ENCODE measurements at places on chromosomes 1 and 21.

DNA sequence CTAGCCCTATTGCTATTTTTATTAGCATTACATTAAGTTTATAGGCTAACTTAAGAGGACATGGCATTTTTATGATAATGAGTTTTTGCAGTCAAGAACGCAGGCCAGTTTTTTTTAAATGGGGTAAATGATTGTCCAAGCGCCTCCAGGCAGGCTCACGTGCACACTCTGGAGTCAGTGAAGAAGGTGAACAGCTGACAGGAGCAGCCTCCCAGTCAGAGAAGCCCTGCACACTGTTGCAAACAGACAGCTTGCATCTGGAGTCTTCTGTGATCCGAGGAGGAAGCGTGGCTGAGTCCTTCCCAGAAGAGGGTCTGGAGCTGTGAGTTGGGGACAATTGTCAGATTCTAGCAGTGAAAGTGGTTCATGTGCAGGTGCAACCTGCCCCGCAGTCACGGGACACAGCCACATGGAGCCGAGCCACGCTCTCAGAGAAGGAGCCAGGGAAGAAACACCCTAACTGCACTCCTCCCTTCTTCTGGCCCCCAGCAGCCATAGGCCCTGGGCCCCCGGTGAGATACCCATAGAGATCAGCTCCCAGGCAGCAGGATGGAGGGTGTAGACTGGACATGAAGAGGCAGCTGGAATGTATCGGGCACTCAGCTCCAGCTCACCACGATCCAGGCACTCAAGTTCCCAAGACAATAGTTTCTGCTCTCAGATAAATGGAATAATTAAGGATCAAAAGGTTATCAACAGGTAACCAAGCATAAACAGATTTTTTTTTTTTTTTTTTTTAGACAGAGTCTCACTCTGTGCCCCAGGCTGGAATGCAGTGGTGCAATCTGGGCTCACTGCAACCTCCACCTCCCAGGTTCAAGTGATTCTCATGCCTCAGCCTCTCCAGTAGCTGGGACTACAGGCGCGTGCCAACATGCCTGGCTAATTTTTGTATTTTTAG is 26.4 kb downstream of the CAPN2 start:
- no peak for DNase-seq

DNA sequence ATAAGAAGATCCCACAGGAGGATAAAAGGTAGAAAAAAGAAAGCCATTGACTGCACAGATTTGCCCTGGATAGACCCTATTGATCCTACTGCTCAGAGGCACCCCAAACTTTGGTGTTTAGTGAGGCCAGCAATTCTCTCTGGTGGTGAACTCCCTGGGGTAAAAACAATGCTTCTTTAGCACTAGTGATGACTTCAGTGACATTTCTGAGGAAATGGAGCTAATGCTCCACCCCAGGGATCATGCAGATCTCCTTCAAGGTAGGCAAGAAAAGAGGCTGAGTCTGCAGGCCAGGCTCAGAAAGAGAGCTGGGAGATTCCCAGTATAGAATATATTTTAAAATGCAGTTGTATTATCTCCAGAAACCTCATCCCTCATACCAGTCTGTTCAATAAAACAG is 140.3 kb downstream of the LMX1A start:
- DNase-seq, result no peak

DNA sequence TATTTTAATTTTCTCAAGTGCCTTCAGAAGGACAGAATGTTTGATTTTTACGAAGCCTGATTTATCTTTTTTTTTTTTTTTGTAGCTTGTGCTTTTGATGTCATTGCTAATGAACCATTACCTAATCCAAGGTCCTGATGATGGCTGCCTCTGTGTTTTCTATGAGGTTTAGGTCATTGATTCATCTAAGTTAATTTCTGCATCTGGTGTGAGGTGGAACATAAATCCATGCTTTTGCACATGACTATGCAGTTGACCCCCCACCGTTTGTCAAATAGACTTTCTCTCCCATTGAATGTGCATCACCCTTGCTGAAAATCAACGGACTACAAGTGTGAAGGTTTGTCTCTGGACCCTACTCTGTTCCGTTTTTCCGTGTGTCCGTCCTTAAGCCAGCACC is 50.5 kb downstream of the COL6A1 start:
- no peak for DNase-seq

- no peak for DNase-seq
These were observed 108.3 kb downstream of the ETS2 start for GRCh38 chr21:38913893-38914527.

DNA sequence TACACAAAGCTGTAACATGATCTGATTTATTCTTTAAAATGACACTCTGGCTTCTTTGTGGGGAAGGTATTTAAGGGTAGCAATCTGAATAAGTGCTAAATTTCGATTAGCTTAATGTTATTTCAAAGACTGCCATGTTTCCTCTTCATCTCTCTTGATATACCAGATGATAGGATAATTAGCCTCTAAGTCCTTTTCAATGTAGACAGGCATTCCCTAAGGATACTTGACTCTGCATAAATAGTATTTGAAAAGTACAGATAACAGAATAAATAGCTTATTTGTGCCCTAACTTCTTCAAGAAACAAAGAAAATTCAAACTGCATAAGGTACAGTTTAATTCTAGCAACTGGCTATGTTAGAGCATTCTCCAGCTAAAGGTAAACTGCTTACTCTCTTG is 46.2 kb downstream of the ARHGAP29 start:
- DNase-seq, result no peak

DNA sequence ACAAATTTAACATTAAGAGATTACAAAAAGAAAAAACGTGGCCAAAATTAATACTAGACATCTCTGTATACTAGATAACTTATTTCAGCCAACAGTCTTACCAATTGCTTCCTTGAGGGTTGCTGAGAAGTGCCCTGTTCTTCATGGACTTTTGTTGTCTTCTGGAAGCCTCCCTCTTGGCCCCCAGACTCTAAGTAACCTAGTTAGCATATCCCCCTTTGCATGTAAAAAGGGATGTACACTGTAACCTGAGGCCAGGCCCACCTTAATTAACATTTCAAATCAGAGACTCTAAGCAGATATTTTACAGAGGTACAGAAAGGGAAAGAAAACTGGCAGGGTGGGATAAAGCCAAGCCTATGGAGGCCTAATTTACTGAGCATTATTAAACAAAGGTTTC is 1047.3 kb downstream of the ADGRL2 start:
- no peak for DNase-seq

DNA sequence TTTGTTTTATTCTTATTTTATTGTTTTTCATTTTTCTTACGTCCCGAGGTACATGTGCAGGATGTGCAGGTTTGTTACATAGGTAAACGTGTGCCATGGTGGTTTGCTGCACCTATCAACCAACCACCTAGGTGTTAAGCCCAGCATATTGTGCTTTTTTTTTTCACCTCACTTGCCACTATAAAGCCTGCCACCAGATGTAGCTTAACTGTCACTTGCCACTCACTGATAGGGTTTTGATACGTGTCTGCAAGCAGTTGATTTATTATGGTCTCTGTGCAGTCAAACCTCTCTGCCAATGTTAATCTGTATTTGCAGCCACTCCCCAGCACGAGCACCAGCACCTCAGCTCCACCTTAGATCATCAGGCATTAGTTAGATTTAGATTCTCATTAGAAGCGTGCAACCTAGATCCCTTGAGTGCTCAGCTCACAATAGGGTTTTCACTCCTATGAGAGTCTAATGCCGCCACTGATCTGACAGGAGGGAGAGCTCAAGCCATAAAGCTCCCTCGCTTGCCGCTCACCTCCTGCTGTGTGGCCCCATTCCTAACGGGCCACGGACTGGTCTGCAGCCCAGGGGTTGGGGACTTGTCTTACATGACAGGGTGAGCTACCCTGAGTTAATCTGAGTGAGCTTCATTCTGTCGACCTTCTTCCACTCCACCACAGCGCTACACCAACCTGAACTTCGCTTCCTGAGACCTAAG is 17.9 kb upstream of the ABCG1 start:
- no peak for DNase-seq

GRCh38 chr1:69070660-69071373 is 496.9 kb upstream of the LRRC7 start:
- no peak for DNase-seq

DNA sequence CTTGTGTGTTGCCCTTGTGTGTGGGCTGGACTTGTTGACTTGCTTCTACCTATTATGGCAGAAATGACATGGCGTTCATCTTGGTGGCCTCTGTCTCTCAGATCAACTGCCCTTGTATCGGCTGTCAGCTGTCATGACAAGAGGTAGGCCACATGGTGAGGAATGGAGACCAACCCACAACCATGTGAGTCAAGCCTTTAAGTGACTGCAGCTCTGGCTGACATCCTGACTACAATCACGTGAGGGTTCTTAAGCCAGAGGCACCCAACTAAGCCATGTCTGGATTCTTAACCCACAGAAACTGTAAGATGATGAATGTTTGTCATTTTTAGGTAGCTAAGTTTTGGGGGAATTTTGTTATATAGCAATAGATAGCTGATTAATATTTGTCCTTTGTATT is 82.1 kb downstream of the KCND3 start:
- DNase-seq, result no peak

- no peak for DNase-seq
These were observed 34.0 kb upstream of the RUNX3 start for GRCh38 chr1:24963943-24964693.

GRCh38 chr1:169148472-169149252 is 42.2 kb downstream of the ATP1B1 start:
- no peak for DNase-seq

- DNase-seq, result peak; percentile 63
These were observed 183.3 kb upstream of the TMEM51 start for GRCh38 chr1:14970115-14970798.

GRCh38 chr1:154987326-154987725 is 4.2 kb downstream of the FLAD1 start:
- DNase-seq, result no peak

GRCh38 chr1:24189528-24189927 is 2.4 kb upstream of the IFNLR1 start:
- no peak for DNase-seq

DNA sequence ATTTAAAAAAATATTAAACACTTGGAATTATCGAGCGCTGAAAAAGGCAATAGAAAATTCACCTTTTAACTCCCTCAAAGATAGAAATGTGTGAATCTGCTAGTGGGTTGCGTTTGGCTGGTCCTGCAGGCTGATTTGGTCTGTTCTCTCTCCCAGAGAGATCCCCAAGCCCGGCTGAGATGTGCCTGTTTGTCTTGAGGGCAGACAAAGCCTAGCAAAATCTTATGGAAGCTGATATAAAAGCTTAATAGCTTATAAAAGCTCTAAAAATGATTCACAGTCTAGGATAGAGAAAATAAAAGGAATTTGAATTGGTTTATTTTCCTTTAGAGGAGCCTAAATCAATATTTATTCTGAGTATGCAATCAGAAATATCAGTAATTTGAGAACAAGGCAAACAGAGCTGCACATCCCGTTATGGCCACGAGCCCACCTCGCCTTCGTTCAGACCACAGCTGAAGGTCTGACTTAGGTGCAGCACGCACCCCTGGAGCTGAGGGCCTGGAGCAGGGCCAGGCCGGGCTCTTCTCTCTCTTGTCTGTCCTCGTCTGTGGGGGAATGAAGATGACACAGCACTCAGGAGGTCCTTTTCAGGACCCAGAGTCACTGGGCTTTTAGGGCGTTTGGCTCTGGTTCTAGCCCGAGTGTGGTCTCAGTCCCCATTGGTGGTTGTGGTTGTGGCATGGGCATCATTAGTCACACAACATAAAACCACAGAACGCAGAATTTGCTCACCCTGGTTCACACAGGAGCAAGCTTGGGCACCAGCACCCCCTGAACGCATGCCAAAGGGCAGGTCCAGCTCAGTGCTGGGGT is 18.6 kb downstream of the PDE9A start:
- DNase-seq, result no peak

- DNase-seq, result no peak
These were observed 3.7 kb downstream of the PTPN14 start for GRCh38 chr1:214547747-214548146.

DNA sequence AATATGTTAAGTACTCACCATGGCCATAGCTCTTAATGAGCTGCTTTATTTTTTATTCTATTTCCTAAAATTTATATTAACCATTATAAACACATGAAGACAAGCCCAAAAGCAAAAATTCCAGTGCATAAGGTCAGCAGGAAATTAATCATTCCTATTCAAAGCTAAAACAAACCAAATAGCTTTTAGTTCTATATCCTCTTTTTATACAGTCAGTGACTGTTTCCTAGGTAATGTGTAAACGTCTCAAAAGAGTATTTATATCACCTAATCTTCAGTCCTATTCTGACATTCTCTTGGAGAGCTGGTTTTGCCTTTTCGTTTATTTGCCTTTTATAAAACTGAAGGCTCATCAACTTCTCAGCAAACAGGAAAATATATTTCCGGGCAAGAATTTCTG is 4.2 kb downstream of the GOLPH3L start:
- no peak for DNase-seq

DNA sequence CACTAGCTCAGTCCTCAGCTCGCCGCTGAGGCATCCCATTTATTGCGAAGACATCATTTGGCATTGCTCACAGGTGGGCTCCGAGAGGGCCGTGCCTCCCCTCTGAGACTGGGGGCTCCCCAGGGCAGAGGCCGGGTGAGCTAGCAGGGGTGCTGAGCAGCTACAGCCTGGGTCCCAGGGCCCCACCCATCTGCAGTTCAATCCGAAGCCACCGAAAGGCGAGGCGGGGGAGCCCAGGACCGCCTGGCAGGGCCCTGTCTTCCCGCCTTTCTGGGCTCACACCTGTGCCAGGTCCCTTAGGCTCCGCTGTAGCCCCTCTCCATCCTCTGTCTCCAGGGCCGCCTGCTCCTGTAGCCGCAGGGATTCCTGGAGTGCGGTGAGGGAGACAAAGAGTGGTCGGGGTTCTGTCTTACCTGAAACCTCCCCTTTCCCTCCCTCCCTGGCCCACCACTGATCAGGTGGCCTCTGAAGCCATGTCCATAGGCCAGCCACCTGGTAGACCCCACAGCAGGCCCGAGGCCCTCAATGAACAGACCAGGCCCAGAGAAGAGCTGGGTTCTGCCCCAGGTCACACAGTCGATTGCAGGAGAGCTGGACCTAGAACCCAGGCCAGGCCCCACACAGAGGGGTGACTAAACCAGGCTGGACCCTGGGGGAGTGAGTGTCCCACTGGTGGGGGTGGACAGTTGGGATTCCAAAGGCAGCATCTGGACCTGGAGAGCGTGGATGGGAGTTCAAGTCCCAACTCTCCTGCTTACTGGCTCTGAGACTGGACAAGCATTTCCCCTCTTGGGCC is 18.1 kb upstream of the NBPF1 start:
- no peak for DNase-seq

DNA sequence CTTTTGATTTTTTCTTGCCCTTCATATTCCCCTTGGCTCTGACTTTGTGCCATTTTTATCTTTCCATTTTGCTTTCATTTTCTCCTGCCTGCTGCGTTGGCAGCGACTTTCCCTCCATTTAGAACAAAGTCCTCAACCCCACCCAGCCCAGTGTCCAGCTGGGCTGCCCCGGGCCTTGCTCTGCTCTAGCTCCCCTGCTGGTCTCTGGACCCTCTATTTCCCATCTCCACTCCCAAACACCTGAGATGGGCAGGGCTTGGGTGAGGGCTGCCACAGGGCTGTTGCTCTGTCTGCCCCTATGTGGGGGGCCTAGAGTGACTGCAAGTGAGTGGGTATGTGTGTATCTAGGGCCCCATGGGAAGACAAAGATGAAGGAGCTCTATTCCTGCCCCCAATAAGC is 7.3 kb upstream of the ADAM15 start:
- DNase-seq, result no peak

Data from H54 (cell line).